ENCODE measurements at places on chromosomes 13 and 19. TPM values are rescaled to one million over a fixed set of nuclear protein-coding genes. Genes with fewer than 3 reads are reported as not detected.

DNA sequence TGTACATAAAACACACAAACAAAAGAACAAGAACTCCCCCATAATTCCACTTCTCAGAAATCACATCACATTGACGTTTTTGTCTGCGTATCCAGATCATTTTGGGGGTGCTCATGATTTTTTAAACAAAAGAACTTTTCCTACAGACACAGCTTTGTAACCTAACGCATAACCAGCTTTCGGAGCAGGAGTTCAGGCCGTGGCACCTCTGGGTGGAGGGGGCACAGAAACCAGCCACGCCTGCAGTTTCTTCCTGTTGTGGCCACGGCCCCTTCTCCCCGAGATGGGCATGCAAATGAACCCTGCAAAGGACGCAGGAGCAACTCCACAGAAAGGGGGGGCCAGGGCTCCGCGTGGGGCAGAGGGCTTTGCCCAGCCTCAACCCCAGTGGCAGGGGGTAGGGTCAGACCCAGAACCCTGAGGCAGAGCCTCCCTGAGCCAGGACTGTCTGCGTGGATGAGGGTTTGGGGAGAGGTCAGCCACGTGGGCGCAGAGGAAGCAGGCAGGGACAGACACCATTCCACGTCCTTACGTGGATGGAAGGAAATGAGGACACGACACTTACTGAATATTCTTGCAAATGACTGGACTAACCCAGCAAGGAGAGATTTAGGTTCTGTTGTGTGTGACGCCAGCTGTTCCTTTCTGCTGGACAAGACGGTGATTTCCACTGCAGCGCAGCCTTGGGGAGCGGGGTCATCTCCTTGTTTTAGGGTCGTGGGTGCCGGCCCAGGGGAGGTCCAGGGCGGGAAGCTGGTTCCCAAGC is 64.4 kb downstream of the RASA3 start:
- peaks cover 57% of the 10 kb centered on the region for H3K4me1 ChIP-seq
- H3K27ac ChIP-seq: peak overlapping the region; percentile 94
- H3K4me3 ChIP-seq: peak overlapping the region; percentile 64
- H3K36me3 ChIP-seq: peaks cover 19% of the 10 kb centered on the region

- H3K4me1 ChIP-seq: peaks cover 30% of the 10 kb centered on the region
- peaks cover 27% of the 10 kb centered on the region for H3K36me3 ChIP-seq
- DNase-seq: no peak
- no peaks in the 10 kb centered on the region for H3K27me3 ChIP-seq
Observed at GRCh38 chr13:45132369-45133064, 12.2 kb downstream of the GTF2F2 start.

GRCh38 chr19:48686088-48686487 is 9.7 kb upstream of the FUT2 start:
- H3K36me3 ChIP-seq: no peaks in the 10 kb centered on the region
- no peaks in the 10 kb centered on the region for H3K4me1 ChIP-seq
- DNase-seq: no peak
- no peak overlapping the region for H3K27ac ChIP-seq

Gene ATXN8OS
- not detected for total RNA-seq

Gene KIR3DL1
- 0.14 TPM for total RNA-seq

All from activated CD8-positive, alpha-beta T cell treated with anti-CD3 and anti-CD28 coated beads for 36 hours (primary cell).